ENCODE measurements at places on chromosomes 3 and 15.
A peak's percentile ranks its signal among the peaks of the same experiment; 100 is the strongest.

DNA sequence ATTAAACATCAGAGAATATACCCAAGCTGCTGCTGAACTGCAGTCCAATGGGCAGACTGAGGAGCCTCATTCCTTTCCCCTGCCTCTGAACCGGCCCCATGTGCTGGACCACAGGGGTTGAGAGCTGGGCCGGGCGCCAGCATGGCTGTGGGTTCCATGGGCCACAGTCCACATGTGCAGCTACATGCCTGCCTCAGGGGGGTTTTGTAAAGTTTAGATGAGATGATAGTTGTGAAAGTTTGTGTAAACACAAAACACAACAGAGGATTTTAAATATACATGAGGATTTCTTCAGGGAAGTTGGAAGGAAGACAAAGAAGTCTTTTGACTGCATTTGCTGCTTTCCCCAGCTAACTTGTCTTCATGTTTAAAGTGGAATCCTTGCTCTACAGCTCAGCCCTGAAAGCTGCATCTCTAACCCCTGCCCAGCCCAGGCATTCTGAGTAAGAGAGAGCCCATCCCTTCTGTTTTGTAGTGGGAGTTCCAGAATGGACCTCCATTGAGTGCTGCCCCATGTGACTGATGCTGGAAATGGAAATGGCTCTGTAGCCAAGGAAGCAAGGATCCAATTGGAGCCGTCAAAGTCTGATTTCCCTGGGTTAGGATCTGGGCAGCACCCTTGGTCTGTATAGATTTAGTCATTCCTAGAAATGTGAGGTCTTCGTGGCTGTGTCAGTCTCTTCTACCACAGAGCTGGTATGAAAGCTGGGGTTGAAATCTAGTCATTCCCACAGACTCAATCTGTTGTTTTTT, 17.5 kb downstream of the SLC12A8 start:
- no peak for DNase-seq

GRCh38 chr3:135532021-135532420, 433.5 kb upstream of the PPP2R3A start:
- DNase-seq: no peak

GRCh38 chr3:114378760-114379159, 84.9 kb downstream of the TIGIT start:
- DNase-seq: no peak

DNA sequence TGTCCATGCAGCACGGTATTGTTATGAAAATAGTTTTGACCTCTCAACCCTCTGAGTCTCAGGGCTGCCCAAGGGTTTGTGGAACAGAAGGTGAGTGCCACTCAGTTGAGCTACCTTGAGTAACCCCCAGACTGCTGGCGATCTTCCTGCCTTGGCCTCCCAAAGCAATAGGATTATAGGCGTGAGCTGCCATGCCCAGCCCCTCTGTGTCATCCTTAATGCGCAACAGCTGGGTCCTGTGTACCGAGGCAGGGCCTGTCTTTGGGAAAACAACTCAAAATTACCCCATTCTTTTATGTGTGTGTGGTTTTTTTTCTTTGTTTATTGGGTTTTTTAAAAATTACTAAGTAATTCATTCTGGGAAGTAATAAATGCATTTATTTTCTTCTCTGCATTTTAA, 78.3 kb upstream of the TPM1 start:
- DNase-seq: no peak

DNA sequence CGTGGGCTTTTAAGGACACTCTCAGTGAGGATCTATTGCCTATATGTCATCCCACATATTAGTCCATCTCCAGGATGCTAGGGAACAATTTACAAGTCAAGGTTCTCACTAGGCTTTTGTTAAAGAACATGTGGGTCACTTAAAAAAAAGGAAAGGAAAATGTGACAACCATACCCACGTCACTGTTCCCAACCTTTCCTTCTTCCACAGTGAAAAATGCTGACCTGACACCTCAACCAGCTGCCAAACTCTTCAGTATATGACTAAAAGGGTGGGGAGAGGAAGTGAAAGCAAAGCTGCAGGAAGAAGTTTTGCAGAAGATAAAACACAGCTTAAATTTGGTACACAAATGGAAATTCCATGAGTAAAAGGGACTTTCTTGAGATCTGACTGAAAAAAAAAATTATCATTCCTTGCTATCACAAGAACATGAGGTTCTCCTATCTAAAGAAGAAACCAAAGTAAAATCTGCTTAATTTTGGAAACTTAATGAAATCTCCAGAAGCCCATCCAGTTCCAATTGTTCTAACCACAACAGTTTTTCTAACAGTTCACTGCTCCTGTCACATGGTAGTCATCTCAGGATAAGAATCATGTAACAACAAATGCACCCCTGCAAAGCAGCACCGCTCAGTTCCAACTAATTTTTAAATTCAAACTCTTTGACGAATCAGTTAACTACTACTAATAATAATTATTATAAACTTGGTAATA, 117.0 kb upstream of the TSPAN3 start:
- peak; percentile 33 for DNase-seq

DNA sequence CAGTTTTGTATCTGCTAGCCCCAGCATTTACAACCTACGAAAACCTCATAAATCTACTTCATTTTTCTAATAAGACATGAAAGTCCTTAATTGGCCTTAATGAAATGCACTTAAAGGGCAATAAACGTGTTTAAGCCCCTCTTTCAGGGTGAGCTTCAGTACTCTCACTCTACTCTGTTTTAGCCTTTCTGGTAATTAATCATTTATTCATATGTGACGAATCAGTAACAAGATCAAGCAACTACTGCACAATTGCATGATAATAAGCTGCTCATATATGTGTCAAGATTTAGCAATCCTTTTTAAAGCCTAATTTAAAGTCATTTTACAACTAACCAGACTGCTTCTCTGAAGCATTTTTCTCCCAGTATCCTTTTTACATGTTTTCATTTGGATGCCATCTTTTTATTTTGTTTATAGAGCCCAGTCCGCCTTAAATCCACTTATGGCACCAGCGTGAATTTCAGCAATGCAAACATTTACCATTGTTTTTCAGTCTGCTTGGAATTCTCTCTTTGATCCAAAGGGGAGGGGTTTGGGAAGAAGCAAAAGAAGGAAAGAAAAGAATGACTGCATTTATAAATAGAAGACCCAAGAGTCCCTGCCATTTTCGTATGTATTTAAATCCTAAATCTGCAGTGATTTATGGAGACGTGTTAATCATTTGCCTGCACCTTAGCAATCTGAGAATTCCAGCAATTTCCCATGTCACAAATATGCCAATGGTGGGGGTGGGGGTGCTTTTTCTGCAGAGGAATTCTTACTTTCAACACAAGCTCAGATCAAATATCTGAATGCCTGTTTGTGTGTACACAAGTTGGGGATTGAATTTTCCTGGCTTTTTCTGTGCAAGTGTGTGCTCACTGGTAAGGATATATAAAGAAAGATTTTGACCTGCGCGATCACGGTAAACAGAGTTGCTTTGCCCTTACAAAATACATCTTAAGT, 230.8 kb upstream of the TBC1D5 start:
- no peak for DNase-seq

GRCh38 chr15:52463638-52464037, 65.0 kb downstream of the MYO5A start:
- DNase-seq: peak; percentile 45

GRCh38 chr15:66630801-66631351, 65.1 kb upstream of the LCTL start:
- DNase-seq: no peak

- no peak for DNase-seq
Measured at GRCh38 chr3:126149256-126149902, 31.0 kb downstream of the ALDH1L1 start.

DNA sequence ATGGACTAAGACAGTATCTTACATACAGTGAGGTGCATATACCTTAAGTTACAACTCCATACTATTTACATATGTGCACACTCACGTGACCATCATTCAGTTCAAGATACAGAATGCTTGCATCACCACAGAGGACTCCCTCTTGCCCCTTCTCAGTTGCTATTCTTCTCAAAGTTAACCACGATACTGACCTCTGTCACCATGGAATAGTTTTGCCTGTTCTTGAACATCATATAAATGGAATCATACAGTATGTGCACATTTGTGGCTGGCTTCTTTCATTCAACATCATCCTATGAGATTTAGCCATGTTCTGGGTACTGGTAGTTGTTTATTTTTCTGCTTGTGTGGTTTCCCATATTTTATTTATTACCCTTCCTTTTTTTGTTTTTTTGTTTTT, 10.4 kb upstream of the ZSCAN2 start:
- no peak for DNase-seq

GRCh38 chr3:150458001-150458400, 49.9 kb downstream of the TSC22D2 start:
- DNase-seq: no peak

GRCh38 chr15:99155961-99156443, 51.1 kb downstream of the SYNM start:
- DNase-seq: peak; percentile 22

GRCh38 chr15:66572146-66572545, 6.3 kb upstream of the LCTL start:
- no peak for DNase-seq

- no peak for DNase-seq
Measured at GRCh38 chr15:87570206-87570605, 686.3 kb downstream of the NTRK3 start.

- no peak for DNase-seq
Measured at GRCh38 chr15:82709081-82709420, 624 bp downstream of the AP3B2 start.

GRCh38 chr3:4476496-4476895, 9.4 kb upstream of the SUMF1 start:
- no peak for DNase-seq

DNA sequence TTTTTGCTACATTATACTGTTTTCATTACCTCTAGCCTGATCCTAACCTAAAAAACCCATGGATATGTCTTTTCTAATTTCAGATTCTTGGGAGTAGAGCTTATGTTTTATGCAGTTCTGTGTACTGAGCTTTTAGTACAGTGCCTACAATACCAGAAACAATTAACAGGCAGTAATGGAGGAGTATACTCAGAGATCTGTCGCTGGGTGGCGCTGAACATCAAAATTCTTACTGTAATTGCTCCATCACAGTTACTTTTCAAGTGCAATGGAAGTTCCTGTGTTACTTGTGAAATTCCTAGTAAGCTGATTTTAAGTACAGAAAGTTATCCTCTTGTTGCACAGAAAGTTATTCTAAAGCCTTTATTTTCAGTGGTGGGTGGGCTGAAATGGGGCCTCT, 66.9 kb downstream of the RNF13 start:
- DNase-seq: peak; percentile 9

DNA sequence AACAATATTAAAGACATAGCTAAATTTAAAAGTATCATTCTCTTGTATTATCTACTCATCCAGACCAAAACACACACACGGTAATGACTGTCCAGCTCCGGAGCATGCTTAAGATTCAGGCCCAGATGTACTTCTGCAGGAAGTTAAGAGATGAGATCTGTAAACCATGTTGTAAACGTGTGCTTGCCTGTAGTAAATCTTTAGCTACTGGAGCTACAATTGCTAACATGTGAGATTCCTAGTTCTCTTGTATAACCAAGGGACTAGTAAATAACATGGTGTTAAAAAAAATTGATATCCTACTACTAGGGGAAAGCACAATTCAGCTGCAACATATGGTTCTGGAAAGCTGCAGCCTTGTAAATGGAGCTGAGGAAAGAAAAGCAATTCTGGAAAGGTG, 651.7 kb upstream of the CCDC54 start:
- DNase-seq: no peak

GRCh38 chr15:86916671-86917360, 837.1 kb downstream of the AGBL1 start:
- DNase-seq: no peak

DNA sequence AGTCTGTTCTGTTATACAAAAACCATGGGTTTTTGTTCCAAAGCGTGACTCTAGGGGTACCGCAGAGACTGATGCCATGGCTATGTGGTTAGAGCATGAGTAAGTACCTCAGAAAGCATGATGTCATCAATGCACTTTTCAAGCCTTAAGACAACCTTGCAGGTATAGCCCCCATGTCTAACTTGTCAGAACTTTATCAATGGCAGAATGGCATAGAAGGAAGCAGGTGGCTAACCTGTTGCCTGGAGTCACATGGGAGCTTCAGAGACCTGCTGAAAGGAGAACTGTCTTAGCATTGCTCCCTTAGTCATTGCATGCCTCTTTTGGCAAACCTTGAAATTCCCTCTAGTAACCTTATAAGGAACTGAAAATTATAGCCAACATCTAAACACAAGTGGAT, 52.5 kb downstream of the EOMES start:
- DNase-seq: no peak

- no peak for DNase-seq
Measured at GRCh38 chr3:86914670-86915069, 76.3 kb downstream of the VGLL3 start.

DNA sequence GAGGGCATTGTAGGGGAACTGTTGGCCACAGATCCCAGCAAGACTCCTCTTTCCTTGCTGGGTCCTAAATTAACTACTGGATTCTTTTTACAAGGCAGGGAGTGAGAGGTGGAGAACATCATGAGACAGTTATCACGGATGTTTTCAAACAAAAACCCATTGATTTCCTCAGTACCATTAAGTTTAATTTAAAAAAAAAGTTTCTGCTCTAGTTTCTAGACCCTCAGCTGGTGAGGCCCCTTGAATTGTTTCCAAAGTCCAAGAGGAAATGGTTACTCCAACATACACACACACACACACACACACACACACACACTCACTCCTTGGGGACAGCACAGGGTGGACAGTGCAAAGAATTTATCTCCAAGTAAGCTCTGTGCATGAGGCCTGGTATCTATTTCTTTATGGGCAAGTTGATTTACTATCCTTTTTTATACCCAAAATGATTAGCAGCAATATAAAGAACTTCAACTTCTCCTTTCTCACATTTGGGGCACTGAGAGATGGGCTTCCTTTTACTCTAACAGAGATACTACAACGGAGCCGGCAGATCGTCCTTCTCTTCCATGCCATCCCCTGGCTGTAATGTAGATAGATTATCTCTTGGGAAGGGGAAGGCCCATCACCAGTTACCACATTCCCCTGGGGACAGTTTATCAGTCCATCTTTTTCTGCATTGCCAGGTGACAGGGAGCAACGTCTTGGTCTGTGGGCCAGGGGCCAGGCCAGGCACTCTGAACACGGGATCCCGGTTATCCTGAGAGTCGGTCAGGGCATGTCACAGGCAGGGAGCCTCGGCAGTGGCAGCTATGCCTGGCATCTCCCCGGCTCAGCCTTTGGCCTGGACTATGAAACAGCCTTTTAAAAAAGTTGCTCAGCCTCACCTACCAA, 54.7 kb downstream of the CORO2B start:
- DNase-seq: no peak

DNA sequence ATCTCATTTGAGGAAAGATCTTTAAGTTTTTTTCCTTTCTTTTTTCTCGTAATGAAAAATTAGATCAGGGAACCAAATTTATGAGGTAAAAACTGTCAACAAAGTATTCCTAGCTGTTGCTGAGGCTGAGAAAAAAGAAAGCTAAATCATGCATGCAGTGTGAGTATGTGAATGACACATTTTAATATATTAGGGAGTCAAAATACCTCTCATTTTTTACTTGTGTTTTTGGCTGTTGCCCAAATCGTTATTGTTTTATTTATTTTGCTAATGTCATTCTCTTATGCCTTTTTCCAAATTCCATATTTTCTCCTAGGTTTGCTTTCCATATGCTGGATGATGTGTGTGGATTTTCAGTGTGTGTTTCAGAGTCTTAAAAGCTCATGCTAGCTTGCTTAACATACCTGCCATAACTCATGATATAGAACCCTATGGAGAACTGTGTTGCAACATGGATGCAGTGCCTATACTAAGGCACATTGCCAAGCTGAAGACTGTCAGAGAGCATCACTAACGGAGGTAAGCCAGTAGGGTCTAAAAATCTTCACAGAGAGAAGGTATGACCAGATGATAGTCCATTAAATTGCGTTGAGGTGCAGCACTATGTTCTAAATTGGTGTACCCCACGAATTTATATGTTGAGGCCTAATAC, 629.5 kb upstream of the KCNMB2 start:
- no peak for DNase-seq
